ENCODE measurements at places on chromosomes 2 and 18.

- 0 out of 2 replicates have a peak, but pooled peaks cover 2% of the 10 kb centered on the region for H3K4me1 ChIP-seq
- H3K27me3 ChIP-seq = no peaks in the 10 kb centered on the region
- no peak for DNase-seq
- H3K36me3 ChIP-seq = no peaks in the 10 kb centered on the region
Measured at GRCh38 chr18:44713435-44713834, 32.7 kb downstream of the SETBP1 start.

- H3K4me3 ChIP-seq = no peak overlapping the region
- no peaks in the 10 kb centered on the region for H3K36me3 ChIP-seq
- no peak for DNase-seq
- no peaks in the 10 kb centered on the region for H3K27me3 ChIP-seq
Measured at GRCh38 chr18:75088622-75089211, 120.2 kb downstream of the PTGR3 start.

- H3K27ac ChIP-seq = no peak overlapping the region
- H3K4me1 ChIP-seq = no peaks in the 10 kb centered on the region
- no peak overlapping the region for H3K4me3 ChIP-seq
- DNase-seq = no peak
Measured at GRCh38 chr2:36329251-36329650, 26.3 kb upstream of the CRIM1 start.

DNA sequence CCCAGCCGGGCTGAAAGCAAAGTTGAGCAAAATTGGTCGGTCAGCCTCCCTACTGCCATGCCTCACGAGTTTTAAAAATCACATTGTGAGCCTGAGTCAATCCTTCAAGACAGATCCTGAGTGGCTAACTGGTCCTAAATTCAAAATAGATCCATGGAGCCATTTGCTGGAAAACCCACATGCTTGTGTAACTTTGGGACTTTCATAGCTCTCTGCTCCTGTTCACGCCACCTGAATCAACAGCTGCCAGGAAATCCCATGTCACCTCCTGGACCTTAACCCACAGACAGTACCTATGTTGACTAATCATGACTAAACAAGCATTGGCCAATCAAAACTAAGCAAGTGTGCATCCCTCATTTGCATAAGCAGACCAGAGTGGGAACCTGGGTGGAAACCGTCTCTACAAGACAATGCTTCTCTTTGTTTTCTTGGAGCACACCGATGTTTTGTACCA lies 42.8 kb upstream of the LDLRAD4 start:
- H3K4me3 ChIP-seq = no peak overlapping the region
- no peak overlapping the region for H3K27ac ChIP-seq
- no peak for DNase-seq
- no peaks in the 10 kb centered on the region for H3K4me1 ChIP-seq
- no peaks in the 10 kb centered on the region for H3K27me3 ChIP-seq

DNA sequence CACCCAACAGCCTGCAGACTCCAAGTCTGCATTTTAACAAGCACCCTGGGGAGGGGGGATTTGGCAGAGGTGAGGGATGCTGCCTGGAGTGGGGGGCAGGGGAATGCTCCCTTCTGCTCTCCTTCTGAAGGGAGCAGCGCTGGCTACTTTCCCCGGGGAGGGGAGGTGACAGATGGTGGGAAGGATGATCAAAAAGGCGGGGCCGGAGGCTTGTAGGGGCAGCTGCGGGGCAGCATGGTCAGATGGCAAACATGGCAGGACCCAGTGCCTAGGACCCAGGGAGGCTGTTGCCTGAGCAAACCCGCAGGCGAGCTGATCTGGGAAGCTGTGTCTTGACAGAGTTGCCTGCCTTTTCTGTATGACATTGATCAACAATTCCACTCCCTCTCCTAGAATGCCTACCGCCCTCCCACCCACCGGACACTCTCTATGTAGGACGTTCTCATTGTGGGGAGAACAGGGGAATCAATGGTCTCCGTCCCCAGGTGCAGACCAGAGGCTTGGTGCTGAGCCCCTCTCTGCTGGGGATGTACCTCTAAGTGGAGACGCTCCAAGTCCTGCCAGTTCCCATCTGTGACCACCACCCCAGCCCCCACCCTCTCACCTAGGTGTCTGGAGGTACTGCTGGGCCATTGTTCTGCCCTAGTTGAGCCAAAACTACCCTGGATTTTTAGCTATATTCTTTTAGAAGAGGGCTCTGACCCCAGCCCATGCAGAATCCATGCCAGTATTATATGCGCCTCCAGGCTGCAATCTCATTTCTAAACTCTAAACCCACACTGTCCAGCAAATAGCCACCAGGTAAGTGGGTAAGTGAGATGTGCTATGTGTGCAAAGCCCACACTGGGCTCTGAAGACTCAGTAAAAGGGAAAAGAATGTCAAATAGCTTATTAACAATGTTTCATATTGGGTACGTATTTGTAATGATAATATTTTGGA lies 89.7 kb upstream of the SEC11C start:
- no peak for DNase-seq
- no peak overlapping the region for H3K4me3 ChIP-seq
- H3K27me3 ChIP-seq = no peaks in the 10 kb centered on the region
- H3K27ac ChIP-seq = no peak overlapping the region
- no peaks in the 10 kb centered on the region for H3K36me3 ChIP-seq

All from Karpas-422 (cell line).